Astrocyte of the hippocampus (primary cell): ENCODE measurements at places on chromosomes 1 and 21.
A peak's percentile ranks its signal among the peaks of the same experiment; 100 is the strongest.

GRCh38 chr1:54595956-54596498 is 27.3 kb downstream of the FAM151A start:
- DNase-seq = no peak

- DNase-seq = no peak
These were observed 38.2 kb downstream of the RABIF start for GRCh38 chr1:202850593-202851362.

GRCh38 chr1:73701826-73702225 is 496.1 kb downstream of the LRRIQ3 start:
- no peak for DNase-seq

DNA sequence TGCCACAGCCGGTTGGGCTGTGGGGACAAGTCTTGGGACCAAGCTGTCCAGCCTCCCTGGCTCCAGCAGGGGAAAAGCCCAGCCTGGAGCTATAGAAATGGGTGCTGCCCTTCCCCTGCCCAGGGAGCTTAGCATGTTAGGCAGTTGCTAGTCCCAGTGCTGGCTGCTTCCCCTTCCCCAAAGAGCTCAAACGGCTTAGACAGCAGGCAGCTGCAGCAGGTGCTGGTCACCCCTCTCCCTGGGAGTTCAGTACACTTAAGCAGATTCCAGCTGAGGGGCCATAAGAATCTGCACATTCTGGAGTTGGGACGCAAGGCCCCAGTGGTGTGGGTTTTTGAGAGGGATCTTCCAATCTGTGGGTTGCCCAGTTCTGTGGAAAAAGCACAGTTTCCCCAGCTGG is 11.1 kb upstream of the REG4 start:
- DNase-seq = no peak

- no peak for DNase-seq
These were observed 116.2 kb downstream of the KCNJ6 start for GRCh38 chr21:37800057-37800455.

DNA sequence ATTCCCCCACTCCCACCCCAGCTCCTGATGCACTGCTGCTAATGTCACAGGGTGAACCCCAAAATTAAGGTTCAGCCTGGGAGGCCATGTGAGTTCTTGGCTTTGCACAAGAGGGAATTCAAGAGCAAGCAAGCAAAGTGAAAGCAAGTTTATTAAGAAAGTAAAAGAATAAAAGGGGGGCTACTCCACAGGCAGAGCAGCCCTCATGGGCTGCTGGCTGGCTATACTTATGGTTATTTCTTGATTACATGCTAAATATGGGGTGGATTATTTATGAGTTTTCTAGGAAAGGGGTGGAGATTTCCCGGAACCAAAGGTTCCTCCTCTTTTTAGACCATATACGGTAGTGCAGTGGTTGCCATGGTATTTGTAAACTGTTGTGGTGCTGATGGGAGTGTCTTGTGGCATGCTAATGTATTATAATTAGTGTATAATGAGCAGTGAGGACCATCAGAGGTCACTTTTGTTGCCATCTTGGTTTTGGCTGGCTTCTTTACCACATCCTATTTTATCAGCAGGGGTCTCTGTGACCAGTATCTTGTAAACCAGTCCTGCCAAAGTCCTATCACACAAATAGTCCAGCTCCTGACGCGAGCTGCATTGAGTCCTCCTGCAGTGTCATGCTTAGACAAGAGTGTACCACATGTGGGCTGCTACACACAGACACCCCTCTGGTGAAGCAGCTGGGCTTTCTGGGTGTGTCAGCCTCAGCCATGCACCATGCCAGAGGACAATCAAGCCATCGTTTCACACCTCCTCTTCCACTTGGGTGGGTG is 46.4 kb upstream of the CSF1 start:
- DNase-seq = peak; percentile 86

DNA sequence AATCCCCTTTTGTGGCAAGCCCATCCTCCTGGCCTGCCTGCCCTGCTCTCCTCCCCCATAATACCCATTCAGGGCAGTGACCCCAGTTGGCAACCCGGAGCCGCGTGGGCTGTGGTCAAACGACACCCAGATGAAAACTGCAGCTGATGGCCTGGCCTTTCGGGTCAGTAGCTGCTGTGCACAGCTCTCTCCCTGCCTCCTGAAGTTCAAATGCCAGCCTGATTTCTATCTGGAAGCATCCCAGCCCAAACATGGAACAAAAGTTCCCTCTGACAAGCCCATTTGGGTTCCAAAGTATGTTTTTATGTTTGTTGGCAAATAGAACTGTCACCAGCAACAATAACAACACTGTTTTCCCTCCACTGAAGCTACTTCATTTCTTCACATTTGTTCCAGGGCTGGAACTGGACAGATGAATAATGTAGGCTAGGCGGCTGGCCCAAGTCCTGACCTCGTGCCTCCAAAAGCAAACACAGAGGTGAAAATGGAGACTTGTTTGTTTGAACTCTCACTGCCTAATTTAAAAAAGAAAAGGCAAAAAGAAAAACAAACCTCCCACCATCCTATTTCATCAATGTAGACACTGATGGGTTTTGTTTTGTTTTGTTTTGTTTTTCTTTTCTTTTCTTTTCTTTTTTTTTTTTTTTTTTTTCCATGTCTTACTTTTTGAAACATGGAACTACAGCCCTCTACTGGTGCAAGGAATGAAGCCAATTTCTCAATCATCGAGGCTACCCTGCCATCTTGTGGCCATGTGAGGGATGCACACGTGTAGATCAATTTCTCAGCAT is 179.0 kb downstream of the ADSS2 start:
- DNase-seq = peak; percentile 94

GRCh38 chr1:218200979-218201378 is 84.1 kb upstream of the RRP15 start:
- DNase-seq = no peak

DNA sequence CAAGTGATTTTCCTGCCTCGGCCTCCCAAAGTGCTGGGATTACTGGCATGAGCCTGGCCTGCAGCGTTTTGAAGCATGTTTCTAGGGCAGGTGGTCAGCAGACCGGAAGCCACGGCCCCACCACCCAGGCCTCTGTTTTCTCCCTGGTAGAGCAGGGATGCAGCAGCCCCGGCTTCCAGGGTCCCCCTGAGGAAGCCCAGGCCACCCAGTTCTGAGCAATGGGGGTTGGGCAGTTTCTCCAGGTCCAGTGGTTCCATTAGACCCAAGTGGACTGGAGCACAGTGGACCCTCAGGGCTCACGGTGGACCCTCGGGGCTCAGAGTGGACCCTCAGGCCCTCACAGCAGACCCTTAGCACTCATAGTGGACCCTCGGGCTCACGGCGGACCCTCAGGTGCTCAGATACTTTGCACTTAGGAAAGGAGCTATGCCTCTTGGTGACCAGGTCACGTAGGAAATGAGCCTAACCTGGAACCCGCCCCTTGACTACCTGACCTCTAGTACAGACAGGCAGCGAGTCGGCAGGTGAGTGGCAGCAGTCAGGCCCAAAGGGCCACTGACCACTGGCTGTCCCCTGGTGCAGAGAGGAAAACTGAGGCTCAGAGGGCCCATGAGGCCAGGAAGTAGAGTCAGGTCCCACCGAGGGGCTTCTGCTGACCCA is 4.6 kb upstream of the FNDC10 start:
- no peak for DNase-seq

GRCh38 chr1:172883387-172883791 is 167.4 kb downstream of the TNFSF18 start:
- no peak for DNase-seq

DNA sequence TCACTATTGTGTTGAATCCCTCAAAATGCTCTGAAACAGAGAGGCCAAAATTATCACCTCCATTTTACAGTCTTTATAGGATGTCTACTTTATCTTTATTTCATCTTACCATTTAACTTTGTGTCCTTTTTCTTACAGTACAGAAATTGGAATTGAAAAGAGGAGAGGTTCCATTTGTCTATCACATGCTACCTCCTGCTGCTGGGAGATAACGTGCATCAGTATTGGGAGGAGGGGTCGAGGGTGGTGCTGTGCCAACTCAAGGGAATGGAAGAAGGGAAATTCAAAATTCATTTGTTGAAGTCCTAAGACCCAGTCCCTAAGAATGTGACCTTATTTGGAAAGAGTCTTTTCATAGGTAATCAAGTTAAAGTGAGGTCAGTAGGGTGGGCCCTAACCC is 85.3 kb downstream of the HHIPL2 start:
- no peak for DNase-seq

GRCh38 chr1:47696737-47697441 is 259.0 kb downstream of the FOXD2 start:
- no peak for DNase-seq

DNA sequence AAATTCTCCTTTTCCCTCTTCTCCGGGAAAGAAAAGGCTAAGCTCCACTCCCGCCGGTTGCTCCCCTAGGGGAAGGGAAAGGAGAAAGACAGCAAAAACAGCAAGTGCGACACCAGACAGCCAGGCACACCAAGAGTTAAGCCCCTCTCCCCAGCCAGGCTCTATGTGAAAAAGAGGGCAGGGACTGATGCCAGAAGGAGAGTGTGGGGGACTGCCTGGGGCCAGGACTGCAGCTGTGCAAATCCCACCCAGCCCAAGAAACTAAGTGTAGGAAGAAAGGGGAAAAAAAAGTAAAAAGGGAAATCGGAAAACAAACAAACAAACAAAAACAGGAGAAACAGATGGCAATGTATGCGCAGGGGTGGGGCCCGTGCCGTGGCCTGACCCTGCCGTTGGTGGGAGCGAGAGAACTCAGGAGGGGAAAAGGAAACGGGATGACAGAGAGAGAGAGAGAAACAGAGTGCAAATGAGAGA is 27.7 kb upstream of the FMO1 start:
- DNase-seq = peak; percentile 91

DNA sequence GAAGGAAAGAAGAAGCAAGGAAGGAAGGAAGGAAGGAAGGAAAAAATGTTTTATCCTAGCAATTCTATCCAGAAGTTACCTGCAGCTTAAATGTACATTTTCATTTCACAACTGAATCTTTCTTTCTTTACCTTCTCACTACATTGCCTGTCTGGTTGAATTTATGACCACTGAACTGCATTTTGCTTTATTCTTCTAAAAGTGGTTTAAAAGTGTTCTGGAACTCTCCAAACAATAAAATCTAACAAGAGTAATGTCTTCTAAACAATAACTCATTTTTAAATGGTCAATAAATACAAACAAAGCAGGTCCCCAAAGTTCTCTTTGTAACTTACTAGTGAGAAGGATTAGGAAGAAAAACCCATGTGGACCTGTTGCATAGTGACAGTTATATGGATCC is 587.5 kb upstream of the NEGR1 start:
- no peak for DNase-seq

GRCh38 chr1:36085126-36085525 is 1.2 kb downstream of the TEKT2 start:
- DNase-seq = no peak

- peak; percentile 17 for DNase-seq
These were observed 56.4 kb downstream of the DIP2A start for GRCh38 chr21:46515109-46515508.

- no peak for DNase-seq
These were observed 753 bp downstream of the C1orf210 start for GRCh38 chr1:43284546-43285110.

GRCh38 chr1:46820076-46820475 is 21.2 kb downstream of the CYP4B1 start:
- DNase-seq = no peak

- no peak for DNase-seq
These were observed 1289.9 kb upstream of the B3GALT2 start for GRCh38 chr1:194476351-194476750.

GRCh38 chr1:239098400-239099037 is 287.8 kb upstream of the CHRM3 start:
- no peak for DNase-seq

DNA sequence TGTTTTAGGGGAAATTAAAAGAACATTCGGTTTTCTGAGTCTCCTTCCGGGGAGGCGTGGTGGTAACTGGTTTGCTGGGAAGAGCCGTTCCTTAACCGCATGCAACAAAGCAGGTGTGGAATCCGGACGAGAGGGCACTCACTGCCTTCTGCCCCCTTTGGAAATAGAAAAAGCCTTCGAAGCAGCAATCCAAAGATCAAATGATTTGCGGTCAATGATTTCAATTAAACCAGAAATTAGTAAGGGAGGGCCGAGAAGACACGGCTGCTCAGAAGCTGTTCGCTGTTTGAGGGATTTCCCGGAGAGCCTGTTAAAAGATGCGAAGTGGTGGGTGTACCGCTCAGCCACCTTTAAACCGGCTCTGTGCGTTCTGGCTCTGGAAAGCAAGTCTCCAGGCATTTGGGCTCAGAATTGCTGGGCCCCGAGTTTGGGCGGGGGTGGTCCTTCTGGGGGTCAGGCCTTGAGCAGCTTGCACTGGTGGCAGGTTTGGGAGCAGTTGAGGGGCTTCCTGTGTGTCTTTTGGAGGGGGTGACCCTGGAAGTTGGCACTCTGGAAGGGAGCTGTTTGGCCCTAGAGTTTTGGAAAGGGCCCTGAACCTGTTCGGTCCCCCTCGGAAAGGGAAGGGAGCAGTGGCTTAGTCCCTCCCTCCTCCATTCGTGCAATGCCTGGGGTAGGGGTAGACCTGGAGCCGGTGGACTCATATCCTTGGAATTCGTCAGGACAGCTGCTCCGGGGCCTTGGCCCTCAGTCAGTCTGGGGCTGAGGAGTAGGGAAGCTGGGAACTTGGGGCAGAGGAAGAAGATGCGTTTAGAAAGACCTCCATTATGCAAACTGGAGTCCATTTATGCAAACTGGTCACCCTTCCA is 3.1 kb downstream of the SIM2 start:
- DNase-seq = no peak

DNA sequence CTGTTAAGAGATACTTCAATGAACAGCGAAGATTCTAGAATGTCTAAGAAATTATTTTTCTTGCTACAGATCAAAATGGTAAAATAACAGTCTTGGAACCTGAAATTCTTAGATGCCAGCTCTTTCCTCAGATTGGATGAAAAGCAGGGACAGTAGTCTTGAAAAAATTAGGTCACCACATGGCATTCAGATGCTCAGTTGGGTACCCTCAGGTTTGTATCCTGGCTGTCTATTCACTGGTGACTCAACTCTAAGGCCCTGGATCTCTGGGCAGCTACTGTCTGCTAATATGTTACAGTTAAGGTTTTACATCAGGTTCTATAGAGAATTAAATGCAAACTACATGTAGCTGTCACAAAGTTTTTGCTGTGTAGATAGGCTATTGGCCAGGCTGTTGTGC is 528.9 kb upstream of the ADAMTS5 start:
- no peak for DNase-seq

- no peak for DNase-seq
These were observed 9.6 kb downstream of the FCRL5 start for GRCh38 chr1:157542676-157543075.

DNA sequence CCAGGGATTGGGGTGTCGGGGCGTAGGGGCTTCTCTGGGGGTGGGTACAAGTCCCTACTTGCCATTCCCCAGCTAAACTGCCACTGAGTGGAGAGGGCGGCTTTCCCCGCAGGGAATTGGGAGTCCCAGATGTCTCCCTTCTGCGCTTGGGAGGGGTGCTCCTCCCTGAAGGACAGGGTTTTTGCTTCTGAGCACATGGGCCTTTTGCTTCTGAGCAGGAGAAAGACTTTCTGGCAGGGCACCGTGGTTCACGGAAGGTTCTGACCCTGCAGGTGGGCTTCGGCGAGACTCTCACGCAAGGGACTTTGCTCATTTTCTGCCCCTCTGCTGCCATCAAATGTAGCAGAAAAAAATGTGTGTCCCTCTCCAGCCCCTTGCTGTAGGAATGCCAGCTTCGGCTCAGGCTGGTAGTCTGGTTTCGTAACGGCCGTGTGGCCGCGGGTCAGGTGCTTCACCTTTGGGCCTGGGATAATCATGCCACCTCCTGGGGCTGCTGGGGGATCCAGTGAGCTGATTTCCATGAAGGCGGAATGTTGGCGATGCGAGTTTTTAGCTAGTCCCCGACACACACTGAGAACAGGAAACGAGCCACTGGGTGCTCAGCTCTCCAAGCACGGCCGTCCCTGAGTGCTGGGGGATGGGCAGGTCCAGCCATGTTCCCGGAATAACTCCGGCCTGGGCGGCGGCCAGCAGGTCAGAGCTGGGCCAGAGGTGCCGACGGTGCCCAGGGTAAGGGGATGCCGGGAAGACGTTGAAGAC is 364.0 kb downstream of the CAMTA1 start:
- no peak for DNase-seq
